T-helper 1 cell (primary cell): ENCODE measurements at places on chromosomes 2 and 18.

GRCh38 chr2:62284471-62284870 lies 88.6 kb downstream of the B3GNT2 start:
- DNase-seq: no peak

DNA sequence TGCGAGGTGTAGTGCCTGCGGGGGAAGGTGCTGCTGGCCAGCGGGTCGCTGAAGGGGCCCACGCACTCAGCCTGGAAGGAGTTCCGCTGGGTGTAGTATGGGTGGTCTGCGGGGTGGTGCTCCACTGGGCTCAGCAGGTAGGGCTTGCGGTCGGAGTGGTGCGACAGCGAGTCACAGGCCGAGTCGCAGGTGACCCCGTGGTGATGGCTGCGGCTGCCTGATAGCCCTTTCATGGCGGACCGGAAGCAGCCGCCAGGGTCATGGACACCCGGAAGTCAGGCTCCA lies 429.8 kb downstream of the TGIF1 start:
- no peak for DNase-seq

GRCh38 chr18:9321017-9321452 lies 13.5 kb upstream of the TWSG1 start:
- DNase-seq: no peak

- DNase-seq: no peak
Measured at GRCh38 chr2:199754766-199755165, 96.2 kb downstream of the FTCDNL1 start.

DNA sequence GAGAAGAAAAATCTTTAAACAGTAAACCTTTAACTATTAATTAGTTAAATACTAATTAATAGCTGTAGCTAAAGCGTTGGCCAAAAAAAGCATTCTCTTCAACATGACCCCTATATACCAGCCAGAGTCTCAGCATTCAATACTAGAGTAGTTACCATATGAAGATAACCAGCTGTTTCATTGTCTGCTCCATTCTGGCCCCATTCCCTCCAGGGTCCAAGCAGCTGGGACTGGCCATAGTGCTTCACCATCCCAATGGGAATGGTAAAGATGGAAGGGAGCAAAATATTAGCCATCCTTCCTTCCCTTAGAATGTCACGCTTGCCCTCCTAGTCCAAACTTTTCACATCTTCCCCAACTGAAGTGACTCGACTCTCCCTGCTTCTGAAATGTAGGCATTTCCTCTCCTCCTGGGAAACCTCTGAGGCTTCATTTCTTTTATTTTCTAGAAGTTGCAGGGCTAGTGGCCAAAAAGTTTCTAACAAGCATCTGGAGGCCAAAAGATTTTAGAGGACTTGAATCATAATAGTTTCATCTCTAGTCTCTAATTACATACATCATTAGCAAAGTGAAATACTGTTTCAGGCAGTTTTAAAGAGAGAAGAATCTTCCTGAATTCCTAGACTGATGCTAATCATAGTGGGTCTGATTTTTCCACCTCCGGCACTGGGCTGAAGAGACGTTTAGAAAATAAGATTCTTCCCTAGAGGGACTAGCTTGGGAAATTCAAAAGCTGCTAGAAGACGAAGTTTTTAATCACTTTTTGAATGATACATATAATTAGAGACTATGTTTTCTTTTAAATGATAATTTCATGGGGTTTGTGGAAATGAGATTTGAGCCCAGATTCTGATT lies 52.7 kb downstream of the CCDC68 start:
- DNase-seq: no peak

DNA sequence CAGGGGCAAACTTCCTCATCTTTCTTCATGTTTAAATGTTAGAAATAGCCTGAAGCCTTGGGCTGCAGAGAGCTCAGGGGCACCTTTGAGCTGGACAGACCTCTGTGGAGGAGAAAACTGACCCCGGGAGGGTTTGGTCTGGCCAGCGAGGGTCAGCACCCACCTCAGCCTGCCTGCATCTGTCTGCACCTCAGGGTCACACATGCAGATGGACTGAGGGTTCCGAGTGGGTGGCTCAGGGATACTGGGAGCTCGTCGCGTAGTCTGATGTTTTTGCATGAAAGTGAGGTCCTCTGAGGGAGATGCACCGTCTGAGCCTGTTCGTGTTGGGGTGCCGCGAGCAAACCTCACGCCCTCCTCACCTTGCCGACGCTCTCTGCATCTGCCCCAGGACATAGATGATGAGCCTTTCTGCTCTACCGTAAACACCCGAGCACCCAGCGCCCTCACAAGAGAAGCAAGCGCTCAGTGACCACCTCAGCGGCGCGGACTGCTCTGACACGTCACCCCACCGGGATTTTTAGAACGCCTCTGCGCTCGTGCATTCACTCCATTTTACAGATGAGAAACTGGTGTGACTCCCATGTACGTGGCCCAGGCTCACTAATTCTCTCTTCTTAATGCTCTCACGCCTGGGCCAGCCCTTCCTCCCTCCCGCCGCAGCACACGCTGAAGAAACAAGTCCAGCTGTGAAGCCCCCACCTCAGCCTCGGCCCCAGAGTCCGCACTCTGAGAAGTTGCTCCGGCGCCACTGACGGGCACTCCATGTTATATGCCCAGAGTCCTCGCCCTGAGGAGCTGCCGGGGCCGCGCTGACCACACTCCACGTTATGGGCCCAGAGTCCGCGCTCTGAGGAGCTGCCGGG lies 9.5 kb downstream of the KCNG2 start:
- no peak for DNase-seq

DNA sequence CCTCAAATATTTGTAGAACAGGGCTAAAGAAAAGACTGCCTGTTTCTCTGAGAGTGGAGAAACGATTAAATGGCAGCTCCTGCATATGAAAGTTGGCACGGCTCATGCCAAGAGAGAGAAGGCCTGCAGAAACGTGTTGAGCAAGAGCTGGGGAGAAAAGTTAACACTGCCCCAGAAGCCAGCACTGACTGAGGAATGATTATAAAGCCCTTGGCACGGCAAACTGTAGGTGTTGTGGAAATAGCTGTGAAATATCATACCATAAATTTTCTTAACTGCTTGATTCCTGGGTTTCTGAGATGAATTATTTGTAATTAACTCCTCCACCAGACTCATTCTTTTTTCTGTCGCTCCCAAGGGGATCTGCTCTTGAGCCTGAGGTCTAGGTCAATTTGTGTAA lies 4.3 kb downstream of the FRZB start:
- no peak for DNase-seq

- DNase-seq: no peak
Measured at GRCh38 chr2:48567671-48568070, 37.7 kb downstream of the STON1 start.
